ENCODE measurements at places on chromosomes 6 and 20.

- H3K4me3 ChIP-seq: no peak overlapping the region
- DNase-seq: no peak
- peaks cover 65% of the 10 kb centered on the region for H3K27me3 ChIP-seq
- no peaks in the 10 kb centered on the region for H3K36me3 ChIP-seq
- no peak overlapping the region for H3K27ac ChIP-seq
Measured at GRCh38 chr20:57240581-57241362, 25.7 kb downstream of the BMP7 start.

DNA sequence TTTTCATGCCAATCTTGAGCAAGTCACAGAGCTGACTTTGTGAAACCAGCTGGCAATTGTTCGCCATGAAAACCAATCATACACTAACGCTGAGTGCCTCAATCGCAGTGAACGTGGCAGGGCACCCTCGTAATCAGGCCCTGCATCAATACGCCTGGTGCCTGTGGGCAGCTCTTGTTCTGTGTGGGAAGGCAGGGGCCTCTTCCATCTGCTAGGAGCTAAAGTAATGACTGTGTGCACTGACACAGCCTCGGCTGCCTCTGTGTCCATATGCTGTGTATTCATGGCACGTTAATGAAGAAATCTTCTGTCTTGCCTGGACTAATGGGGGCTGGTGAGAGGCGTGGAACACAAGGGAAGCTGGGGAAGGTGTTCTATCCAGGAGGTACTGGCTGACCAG lies 27.8 kb upstream of the SYNDIG1 start:
- H3K27ac ChIP-seq: no peak overlapping the region
- H3K27me3 ChIP-seq: peaks cover 46% of the 10 kb centered on the region
- H3K4me3 ChIP-seq: no peak overlapping the region
- H3K4me1 ChIP-seq: no peaks in the 10 kb centered on the region
- DNase-seq: no peak

DNA sequence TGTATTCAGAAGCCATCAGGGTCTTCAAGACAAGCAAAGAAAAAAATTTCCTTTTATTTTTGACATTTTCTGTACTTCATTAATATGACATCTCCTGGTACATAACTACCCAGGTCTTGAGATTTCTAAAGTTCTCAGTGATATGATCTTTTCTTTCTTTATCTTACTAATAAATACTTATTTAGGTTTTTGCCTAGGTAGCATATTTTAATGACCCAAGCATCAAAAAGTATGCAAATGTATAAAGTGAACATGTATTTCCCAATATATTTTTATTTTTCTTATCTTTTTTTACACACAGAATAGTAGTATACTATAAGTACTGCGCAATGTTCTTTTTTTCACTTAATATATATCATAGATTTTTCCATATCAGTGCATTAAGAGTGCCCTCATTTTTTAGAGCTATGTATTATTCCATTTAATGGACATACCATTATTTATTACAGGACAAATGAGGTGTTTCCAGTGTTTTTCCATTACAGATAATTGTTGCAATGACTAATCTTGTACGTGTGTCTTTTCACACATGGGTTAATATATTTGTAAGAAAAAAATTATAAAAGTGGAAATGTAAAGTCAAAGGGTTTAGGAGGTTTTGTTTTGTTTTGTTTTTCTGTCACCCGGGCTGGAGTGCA lies 107.0 kb downstream of the KCNQ5 start:
- no peaks in the 10 kb centered on the region for H3K36me3 ChIP-seq
- no peaks in the 10 kb centered on the region for H3K4me1 ChIP-seq
- no peaks in the 10 kb centered on the region for H3K27me3 ChIP-seq
- no peak overlapping the region for H3K4me3 ChIP-seq

DNA sequence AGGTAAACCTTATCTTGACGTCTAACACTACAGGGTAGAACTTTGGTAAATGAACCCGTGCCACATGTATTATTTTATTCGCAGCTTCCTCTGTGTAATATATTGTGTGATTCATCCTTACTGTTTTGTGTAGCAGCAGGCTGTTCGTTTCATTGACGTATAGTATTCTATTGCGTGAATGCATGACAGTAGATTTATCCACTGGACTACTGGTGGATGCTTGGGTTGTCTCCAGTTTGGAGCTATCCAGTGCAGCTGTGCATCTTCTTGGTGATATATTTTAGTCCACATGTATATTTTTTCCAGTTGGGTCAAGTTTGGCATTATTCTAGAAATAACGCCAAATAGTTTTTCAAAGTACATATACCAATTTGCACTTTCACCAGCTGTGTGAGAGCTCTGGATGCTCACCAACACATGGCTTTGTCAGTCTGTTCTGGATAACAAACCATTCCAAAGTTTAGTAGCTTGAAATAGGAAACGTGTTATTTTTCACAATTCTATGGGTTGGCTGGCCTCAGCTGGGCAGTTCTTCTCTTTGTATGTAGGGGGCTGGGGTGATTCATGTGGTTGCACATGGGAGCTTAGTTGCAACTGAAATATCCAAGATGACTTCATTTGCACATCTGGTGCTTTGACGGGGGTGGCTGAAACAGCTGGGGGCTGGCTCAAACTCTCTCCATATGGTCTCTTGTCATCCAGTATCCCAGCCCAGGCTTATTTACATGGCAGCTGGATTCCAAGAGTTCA lies 9.3 kb downstream of the ECT2L start:
- H3K4me3 ChIP-seq: no peak overlapping the region
- H3K27ac ChIP-seq: no peak overlapping the region
- H3K27me3 ChIP-seq: peaks cover 29% of the 10 kb centered on the region
- DNase-seq: no peak
- H3K36me3 ChIP-seq: no peaks in the 10 kb centered on the region
- no peaks in the 10 kb centered on the region for H3K4me1 ChIP-seq

- H3K27ac ChIP-seq: no peak overlapping the region
- DNase-seq: no peak
- H3K36me3 ChIP-seq: peaks cover 2% of the 10 kb centered on the region
- H3K4me1 ChIP-seq: no peaks in the 10 kb centered on the region
- H3K4me3 ChIP-seq: no peak overlapping the region
Measured at GRCh38 chr6:9594746-9595145, 820.1 kb downstream of the TFAP2A start.
